NCI-H524 treated with DMSO at 0.1 percent for 48 hours (cell line): ENCODE measurements at places on chromosomes 12 and 14.
A peak's percentile ranks its signal among the peaks of the same experiment; 100 is the strongest.

DNA sequence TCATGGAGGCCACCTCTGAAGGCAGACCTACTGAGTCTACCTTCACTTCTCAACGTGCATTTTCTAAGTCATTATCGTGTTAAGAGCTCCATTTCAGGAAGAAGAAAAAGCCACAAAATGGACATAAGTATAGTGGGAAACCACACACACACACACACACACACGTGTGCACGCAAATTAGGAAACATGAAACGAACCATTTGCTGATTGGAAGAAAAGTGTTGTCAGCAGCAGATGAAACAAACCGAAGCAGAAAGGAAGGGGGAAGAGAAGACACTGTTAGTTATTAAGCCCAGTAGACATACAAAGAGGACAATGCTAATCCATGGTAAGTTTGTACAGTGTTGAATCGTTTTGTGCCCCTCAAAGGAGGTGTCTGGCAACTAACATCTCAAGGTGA lies 9.9 kb upstream of the VPS33A start:
- DNase-seq: no peak

DNA sequence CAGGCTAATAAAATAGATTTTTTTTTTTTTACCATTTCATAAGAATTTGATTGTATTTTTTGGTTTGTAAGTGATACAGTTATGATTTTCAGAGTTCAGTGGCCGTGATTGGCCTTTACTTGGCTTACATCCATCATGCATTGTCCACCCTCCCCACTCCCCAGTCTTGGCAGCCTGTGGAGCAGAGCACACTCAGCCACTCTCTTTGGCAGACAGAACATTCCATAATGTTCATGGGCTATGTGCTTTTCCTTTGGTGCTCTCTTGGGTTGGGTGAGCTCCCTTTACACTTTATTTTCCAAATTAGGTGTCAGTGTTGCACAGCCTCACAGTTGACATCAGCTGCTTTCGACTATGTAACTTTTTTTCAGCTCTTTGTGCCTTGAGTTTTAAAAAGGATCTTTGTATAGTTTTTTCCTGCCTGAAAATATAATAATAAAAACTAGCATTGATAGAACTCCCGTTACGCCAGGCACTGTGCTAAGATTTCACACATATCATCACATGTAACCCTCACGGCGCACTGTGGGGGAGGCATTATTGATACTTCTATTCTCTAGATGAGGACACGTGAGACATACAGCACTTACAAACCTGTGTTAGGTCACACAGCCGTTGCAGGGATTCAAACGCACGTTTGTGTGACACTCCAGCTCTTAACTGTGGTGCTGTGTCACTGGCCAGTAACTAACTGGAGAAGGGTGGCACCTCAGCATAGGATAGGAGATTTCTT lies 21.5 kb downstream of the SUDS3 start:
- DNase-seq: no peak

DNA sequence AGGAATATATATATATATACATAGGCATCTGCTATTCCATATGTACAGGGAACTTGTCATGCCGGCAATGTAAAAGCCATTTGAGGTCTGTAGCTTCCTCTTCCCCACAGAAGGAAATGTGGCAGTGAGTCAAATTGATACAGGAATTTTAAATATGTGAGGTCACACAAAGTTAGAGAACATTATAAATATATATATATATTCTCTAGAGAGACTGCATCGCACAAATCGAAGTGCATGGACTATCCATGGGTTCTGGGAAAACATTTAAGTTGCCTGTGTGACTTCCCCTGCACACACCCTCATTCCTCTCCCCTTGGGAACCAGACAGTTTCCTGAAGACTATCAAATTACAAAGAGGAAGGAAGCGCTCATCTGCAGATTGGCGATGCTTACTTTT lies 100.9 kb upstream of the CCDC91 start:
- no peak for DNase-seq

- no peak for DNase-seq
Observed at GRCh38 chr12:24630446-24630845, 318.5 kb downstream of the BCAT1 start.

DNA sequence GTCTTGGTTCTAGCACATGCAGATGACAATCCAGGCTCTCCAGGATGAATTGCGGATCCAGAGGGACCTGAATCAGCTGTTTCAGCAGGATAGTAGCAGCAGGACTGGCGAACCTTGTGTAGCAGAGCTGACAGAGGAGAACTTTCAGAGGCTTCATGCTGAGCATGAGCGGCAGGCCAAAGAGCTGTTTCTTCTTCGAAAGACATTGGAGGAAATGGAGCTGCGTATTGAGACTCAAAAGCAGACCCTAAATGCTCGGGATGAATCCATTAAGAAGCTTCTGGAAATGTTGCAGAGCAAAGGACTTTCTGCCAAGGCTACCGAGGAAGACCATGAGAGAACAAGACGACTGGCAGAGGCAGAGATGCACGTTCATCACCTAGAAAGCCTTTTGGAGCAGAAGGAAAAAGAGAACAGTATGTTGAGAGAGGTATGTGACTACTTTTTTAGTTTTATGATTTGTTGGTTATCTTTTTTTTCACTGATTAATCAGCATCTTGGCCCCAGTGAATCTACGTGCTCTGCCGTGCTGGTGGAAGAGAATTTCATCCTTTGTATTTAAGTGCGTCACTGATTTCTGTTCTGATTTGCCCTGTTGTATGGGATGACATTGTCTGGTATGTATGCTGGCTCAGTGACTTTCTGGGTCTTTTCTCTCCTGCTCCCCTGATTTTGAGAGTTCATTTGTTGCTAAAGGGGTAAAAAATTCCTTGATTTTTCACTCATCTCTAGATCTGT lies 92.3 kb downstream of the ERC1 start:
- DNase-seq: no peak

GRCh38 chr14:67557118-67557517 lies 24.0 kb downstream of the PLEKHH1 start:
- no peak for DNase-seq

- DNase-seq: peak; percentile 28
Observed at GRCh38 chr14:94681300-94682060, 69.3 kb downstream of the SERPINA3 start.

DNA sequence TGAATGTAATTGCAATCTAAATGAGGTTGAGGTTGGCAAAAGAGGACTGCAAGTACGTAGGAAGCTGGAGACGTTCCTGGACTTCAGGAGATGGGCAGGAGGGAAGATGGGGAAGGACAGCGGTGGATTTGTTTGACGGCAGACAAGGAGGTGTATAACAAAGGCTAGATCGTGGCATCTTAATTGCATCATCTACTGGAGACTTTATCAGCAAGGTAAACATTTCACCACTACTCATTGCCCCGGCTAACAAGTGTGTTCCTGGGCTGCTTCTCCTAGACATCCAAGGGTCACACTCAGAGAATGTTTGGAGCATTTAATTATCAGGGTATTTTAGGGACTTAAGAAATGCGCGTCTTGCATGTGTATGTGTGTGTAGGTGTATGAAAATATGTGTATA lies 128.5 kb downstream of the KCNK10 start:
- no peak for DNase-seq

- DNase-seq: no peak
Observed at GRCh38 chr14:61362072-61362750, 40.8 kb downstream of the PRKCH start.

DNA sequence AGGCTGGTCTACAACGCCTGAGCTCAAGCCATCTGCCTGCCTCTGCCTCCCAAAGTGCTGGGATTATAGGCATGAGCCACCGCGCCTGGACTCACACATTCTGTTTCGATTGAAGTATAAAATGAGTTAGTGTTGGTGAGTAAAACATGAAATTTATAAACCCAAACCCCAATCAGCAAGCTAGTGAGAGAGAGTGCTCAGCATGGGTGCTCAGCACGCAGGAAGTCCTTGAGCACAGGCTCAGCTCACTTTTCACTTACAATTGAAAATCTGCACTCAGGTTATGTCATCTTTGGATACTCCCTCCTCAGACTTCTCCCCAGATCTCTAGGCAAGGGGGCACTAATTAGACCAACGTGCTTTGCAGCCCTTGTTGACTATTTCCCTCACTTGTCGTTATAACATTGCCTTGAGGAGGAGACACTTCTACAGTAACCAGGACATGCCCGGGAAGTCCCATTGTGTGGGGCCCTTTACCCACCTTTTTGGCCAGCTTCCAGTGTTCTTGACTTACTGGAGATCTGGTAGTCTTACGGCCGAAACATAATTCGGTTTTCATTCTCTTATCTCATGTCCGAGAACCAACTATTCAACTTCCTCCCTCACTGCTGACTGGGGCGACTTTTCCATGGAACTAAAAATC lies 68.5 kb upstream of the AMN1 start:
- no peak for DNase-seq

- DNase-seq: no peak
Observed at GRCh38 chr12:132593521-132593920, 16.9 kb downstream of the LRCOL1 start.

DNA sequence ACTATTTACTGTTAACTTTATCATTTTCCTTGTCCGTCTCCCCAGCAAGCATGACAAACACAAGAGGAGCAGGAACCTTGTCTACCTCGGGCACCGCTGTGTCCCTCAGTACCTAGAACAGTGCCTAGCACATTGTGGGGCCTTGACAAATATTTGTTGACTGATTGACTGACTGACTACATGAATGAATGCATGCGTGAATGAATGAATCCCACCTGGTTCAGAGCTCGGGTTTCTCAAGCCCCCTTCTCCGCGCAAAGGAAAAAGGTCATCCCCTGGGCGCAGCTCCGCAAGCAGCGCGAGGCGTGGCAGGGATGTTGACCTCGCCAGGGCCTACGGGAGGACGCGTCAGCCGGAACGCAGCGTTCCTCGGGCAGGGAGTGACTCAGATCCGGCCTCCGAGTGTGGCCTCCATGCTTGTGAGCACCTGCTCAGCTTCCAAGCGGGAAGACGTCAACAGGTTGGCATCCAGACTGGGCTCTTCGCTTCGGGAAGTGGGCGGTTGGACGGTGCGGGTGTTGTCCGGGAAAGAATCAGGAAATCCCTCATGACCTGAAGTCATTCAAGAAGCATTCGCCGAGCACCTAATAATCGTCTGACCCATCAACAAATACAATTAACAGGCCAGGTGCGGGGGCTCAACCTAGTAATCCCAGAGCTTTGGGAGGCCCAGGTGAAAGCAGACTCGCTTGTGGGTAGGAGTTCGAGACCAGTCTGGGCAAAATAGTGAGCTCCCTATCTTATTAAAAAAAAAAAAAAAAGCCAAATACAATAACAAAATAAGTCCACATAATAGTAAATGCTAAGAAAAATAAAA lies 13.9 kb upstream of the UBC start:
- no peak for DNase-seq

- DNase-seq: no peak
Observed at GRCh38 chr12:13367973-13368372, 171.4 kb downstream of the EMP1 start.

GRCh38 chr14:102525219-102525928 lies 15.8 kb upstream of the ANKRD9 start:
- DNase-seq: peak; percentile 12

GRCh38 chr14:103334644-103335622 lies 896 bp downstream of the EIF5 start:
- no peak for DNase-seq

DNA sequence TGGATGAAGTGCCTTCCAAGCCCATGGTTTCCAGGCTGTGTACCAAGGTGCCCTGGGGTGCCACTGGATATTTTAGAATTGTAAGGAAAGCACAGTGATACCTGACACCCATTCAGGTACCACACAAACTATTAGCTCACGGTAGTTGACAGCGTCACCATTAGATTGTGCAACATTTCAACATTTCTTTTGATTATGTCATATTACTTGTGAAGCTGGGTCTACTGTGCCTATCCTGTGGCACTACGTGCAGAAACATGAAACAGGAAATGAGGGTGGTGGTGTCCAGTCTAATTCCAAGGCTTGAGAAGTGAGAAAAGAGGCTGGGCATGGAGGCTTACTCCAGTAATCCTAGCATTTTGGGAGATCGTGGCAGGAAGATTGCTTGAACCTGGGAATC lies 75.5 kb upstream of the CPM start:
- no peak for DNase-seq
